ENCODE measurements at places on chromosomes 5 and 9.

GRCh38 chr9:134161647-134162046, 2.7 kb downstream of the RNU6ATAC start:
- H3K27me3 ChIP-seq, result no peaks in the 10 kb centered on the region
- peaks cover 20% of the 10 kb centered on the region for H3K36me3 ChIP-seq
- no peak for DNase-seq
- H3K4me1 ChIP-seq, result no peaks in the 10 kb centered on the region

DNA sequence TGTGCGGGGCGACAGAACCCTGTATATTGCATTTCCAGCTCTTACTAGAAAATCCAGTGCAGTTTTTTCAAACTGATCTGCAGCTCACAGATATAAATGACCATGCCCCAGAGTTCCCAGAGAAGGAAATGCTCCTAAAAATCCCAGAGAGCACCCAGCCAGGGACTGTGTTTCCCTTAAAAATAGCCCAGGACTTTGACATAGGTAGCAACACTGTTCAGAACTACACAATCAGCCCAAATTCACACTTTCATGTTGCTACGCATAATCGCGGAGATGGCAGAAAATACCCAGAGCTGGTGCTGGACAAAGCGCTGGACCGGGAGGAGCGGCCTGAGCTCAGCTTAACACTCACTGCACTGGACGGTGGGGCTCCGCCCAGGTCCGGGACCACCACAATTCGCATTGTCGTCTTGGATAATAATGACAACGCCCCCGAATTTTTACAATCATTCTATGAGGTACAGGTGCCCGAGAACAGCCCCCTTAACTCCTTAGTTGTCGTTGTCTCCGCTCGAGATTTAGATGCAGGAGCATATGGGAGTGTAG, 786 bp downstream of the PCDHB5 start:
- H3K27ac ChIP-seq, result no peak overlapping the region
- peaks cover 10% of the 10 kb centered on the region for H3K36me3 ChIP-seq
- no peak overlapping the region for H3K4me3 ChIP-seq
- no peak for DNase-seq
- H3K27me3 ChIP-seq, result peaks cover 10% of the 10 kb centered on the region
- H3K4me1 ChIP-seq, result peaks cover 6% of the 10 kb centered on the region

DNA sequence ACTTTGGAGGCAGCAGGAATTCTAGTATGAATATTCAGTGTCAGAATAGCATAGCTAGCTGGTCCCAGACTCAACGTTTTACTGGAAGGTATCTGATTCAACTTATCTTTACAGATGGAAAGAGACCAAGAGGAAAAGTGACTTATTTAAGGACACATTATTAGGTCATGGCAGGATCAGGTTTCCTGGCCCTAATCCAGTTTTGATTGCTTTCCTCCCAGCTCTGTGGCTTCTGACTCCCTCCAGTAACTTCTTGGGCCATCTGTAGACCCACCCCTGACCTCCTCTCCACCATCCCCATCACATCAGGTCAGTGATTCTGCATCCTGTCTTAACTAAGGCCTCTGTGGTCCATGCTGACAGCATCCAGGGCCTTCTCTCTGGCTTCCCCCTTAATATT, 38.4 kb downstream of the SH3TC2 start:
- DNase-seq, result no peak
- no peaks in the 10 kb centered on the region for H3K4me1 ChIP-seq
- no peak overlapping the region for H3K4me3 ChIP-seq
- no peak overlapping the region for H3K27ac ChIP-seq
- H3K36me3 ChIP-seq, result no peaks in the 10 kb centered on the region

DNA sequence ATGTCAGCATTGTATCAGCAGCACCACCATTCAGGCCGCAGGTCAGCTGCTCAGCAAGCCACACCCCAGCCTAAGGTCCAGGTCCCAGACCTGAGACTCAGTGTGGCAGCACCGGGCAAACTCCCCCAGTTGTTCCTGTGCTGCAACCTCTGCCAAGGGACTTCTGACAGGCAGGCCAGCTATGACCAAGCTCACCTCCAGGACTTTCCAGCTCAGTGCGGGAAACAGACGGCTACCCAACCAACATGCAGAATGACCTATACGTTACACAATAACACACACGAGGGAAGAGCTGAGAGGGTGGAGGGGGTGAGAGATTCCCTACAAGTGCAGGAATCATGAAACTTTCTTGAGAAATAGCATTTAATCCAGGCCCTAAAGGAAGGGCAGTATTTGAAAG, 143.7 kb downstream of the FSTL4 start:
- H3K4me3 ChIP-seq, result no peak overlapping the region
- no peak for DNase-seq
- peaks cover 9% of the 10 kb centered on the region for H3K27me3 ChIP-seq
- no peaks in the 10 kb centered on the region for H3K36me3 ChIP-seq
- peak overlapping the region; percentile 14 for H3K27ac ChIP-seq

DNA sequence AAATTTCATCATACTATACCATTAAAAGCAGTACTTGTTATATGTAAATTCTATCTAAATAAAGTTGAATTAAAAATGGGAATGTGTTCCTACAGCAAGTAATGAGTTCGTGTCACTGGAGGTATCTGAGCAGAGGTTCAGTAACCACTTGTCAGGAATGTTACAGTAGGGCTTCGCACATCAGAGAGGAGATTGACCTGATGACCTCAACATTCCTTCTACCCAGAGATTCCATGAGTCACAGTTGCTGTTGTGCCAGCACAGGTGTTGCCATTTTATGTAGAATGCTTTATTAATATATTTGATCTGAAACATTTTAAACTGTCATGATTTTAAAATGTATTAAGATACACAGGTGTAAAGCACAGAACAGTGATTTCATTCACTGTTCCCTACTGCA, 60.3 kb downstream of the STX17 start:
- H3K36me3 ChIP-seq, result peaks cover 51% of the 10 kb centered on the region
- DNase-seq, result no peak
- no peak overlapping the region for H3K4me3 ChIP-seq
- H3K27ac ChIP-seq, result no peak overlapping the region

- no peaks in the 10 kb centered on the region for H3K27me3 ChIP-seq
- H3K4me3 ChIP-seq, result no peak overlapping the region
- H3K27ac ChIP-seq, result no peak overlapping the region
- no peak for DNase-seq
- peaks cover 5% of the 10 kb centered on the region for H3K4me1 ChIP-seq
Measured at GRCh38 chr5:179509239-179509638, 41.1 kb upstream of the RUFY1 start.

- H3K27me3 ChIP-seq, result no peaks in the 10 kb centered on the region
- H3K4me3 ChIP-seq, result no peak overlapping the region
- no peaks in the 10 kb centered on the region for H3K36me3 ChIP-seq
- no peak for DNase-seq
- H3K27ac ChIP-seq, result no peak overlapping the region
Measured at GRCh38 chr5:150338546-150338945, 19.0 kb upstream of the TCOF1 start.

- H3K4me3 ChIP-seq, result no peak overlapping the region
- no peak overlapping the region for H3K27ac ChIP-seq
- H3K36me3 ChIP-seq, result no peaks in the 10 kb centered on the region
- H3K27me3 ChIP-seq, result peaks cover 8% of the 10 kb centered on the region
Measured at GRCh38 chr5:101390151-101390908, 487.2 kb upstream of the ST8SIA4 start.

DNA sequence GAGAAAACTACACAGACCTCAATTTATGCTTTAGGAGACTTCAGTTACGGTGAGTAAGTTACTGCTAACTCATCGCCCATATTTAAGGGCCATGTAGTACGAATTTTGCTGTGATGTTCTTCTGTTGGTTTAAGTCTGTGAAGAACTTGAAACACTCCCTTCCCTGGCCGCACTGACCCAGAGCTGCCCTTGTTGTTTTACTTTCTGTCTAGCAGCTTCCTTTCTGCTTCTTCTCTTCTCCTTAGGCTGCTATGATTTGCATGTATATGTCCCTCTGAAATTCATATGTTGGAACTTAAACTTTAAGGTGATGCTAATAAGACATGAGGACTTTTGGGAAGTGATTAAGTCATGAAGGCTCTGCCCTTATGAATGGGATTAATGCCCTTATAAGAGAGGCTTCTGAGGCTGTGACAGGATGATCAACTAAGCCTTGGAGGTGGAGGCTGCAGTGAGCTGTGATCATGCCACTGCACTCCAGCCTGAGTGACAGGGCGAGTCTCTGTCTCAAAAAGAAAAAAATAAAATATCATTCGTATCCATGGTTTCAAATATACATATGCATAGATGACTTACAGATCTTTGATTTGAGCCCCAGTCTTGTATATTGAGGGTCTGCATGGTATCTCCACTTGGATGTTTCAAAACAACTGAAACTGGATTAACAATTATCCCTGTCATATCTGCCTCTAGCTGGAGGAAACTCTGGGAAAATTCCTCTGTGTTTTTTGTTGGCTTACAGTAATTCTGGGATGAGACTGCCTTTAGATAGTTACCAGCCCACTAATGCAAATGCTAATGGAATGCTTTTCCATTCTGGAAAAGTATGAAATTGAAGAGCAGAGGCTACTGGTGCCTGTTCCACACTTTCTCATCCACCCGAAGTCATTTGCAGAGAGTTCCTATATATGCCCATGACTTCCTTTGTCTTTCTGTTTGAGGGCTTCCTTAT, 263.4 kb upstream of the ACTBL2 start:
- no peaks in the 10 kb centered on the region for H3K4me1 ChIP-seq
- no peak overlapping the region for H3K27ac ChIP-seq
- no peaks in the 10 kb centered on the region for H3K27me3 ChIP-seq
- DNase-seq, result no peak
- H3K4me3 ChIP-seq, result no peak overlapping the region
